GM12864 (cell line): ENCODE measurements at places on chromosomes 5 and 9.

- DNase-seq, result no peak
Observed at GRCh38 chr5:38657020-38657419, 100.6 kb upstream of the LIFR start.

- peak; percentile 5 for DNase-seq
Observed at GRCh38 chr5:73170522-73170921, 2.5 kb upstream of the TMEM174 start.

- DNase-seq, result no peak
Observed at GRCh38 chr5:156683509-156683908, 166.6 kb upstream of the PPP1R2B start.

GRCh38 chr5:78806544-78806943, 158.0 kb upstream of the LHFPL2 start:
- no peak for DNase-seq

- no peak for DNase-seq
Observed at GRCh38 chr9:16100537-16101091, 547.8 kb downstream of the CCDC171 start.

- no peak for DNase-seq
Observed at GRCh38 chr5:155522540-155522939, 509.0 kb downstream of the KIF4B start.

- DNase-seq, result no peak
Observed at GRCh38 chr9:116471944-116472506, 215.1 kb upstream of the TRIM32 start.

GRCh38 chr9:73437758-73438157, 286.1 kb downstream of the ANXA1 start:
- DNase-seq, result no peak

DNA sequence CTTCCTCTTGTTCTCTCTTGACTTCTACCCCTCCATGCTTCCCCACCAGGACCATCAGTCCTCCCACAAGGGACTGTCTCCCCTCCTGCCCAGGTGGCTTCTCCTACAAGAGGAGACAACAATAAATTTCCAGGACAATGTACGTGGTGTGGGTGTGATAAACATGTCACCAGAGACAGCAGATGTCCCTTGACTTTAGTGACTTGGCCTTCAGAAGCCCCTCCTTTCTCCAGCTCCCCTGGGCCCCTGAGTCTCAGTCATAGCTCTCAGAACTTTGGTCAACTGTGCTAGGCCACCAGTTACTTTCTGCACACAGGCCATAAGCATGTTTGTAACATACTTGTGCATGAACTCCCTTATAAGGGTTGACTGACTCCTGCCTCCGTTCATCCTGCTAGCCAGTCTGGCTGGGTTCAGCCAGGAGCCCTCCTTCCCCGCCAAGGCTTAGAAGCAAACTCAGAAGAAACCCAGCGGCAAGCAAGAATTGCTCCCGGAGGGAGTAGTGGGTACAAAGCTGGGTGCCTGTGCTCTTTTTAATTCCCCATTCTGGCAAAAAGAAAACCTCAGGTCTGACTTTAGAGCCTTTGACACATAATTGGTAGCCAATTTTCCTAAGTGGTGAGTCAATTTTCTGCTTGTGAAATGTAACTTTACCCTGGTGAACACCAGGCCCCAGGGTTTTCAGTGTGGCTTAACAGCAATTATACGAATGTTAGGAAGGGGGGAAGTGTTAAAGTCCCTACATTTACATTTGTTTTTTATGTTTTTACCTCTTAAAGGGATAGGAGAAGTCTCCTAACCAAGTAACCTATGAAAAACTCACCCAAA, 49.2 kb downstream of the EBF1 start:
- no peak for DNase-seq

GRCh38 chr9:4844056-4844838, 51.5 kb downstream of the RCL1 start:
- DNase-seq, result no peak

- no peak for DNase-seq
Observed at GRCh38 chr5:84779186-84779585, 394.5 kb upstream of the EDIL3 start.

DNA sequence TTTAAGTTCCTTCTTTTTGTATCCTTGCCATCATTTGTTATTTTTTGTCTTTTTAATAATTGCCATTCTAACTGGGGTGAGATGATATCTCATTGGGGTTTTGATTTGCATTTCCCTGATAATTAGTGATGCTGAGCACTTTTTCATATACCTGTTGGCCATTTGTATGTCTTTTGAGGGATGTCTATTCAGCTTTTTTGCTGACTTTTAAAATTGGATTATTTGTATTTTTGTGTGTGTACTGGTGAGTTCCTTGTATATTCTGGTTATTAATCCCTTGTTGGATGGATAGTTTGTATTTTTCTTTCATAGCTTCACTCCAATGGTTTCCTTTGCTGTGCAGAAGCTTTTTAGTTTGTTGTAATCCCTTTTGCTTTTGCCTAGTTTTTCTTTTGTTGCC, 19.1 kb downstream of the RCL1 start:
- DNase-seq, result no peak

DNA sequence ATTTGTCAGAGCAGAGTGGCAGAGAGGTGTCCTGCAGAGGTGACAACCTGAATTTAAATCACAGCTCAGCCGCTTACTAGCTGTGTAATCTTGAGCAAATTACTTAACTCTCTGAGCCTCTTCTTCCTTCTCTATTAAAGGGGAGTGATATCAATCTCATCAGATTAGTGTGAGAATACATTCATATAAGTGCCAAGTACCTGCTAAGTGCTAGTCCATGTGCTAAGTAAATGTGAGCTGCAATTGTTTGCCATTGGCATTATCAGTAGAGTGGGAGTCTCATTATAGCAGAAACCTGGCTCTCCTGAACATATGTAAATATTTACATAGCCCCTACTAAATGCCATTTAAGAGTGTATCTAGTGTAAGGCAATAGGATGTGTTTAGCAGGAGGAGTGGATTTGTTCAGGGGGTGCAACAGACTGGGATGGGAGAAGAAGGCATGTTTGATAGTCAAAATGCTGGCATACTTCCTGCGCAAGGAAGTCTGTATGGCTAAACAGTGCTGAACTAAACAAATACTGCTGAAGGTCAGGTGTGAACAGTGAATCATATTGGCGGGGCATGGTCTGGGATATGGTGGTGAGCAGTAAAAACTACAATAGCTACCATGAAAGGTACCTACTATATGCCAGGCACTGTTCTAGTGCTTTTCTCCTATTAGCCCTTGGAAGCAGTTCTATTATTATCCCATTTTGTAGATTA, 74.5 kb downstream of the F2RL2 start:
- DNase-seq, result no peak

GRCh38 chr5:107680099-107680498, 9.4 kb upstream of the EFNA5 start:
- no peak for DNase-seq

DNA sequence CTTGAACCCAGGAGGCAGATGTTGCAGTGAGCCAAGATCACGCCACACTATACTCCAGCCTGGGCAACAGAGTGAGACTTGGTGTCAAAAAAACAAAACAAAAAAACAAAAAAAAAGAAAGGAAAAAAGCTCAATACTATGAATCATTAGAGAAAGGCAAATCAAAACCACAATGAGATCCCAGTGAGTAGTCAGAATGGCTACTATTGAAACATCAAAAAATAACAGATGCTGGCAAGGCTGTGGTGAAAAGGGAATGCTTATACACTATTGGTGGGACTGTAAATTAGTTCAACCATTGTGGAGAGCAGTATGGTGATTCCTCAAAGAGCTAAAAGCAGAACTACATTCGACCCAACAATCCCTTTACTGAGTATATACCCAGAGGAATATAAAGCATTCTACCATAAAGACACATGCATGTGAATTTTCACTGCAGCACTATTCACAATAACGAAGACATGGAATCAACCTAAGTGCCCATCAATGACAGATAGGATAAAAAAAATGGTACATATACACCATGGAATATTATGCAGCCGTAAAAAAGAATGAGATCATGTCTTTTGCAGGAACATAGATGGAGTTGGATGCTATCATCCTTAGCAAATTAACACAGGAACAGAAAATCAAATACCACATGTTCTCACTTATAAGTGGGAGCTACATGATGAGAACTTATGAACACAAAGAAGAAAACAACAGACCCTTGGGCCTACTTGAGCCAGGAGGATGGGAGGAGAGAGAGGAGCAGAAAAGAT, 81.9 kb upstream of the ARRDC3 start:
- no peak for DNase-seq

- DNase-seq, result no peak
Observed at GRCh38 chr5:14174230-14174636, 31.1 kb downstream of the TRIO start.

DNA sequence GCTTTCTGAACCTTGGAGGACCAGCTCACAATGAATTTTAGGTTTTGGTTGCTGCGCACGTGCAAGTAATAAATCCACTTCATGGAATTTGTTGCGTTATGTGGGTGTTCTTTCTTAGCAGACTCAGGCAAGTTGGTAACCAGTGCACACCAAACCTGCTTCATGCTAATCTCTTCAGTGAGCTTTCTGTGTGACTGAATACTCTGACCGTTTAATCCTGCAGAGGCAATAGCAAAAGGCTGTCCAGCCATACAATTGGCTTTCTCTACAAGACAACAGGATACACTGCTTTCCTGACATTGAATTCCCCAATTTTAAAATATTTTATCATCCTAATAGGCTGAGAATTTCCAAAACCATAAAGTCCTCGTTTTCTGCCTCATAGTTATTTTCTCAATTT, 10.3 kb downstream of the UGT3A2 start:
- no peak for DNase-seq

GRCh38 chr5:18959535-18959934, 1028.5 kb downstream of the CDH18 start:
- no peak for DNase-seq

DNA sequence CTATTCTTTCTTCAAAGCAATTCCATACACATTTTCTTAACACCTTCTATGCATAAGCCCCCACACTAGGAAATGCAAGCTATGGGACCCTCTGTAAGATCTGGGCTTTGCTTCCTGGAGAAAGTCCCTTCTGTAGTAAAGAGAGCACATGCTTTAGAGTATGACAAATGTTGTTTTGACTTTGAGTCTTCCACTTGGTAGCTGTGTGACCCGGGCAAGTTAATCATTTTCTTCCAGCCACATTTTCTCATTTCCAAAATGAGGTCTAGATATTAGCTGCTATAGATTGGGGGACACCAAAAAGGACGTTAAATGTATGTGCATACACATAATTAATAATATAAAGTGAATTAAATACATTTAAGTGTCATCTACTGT, 334.0 kb downstream of the NFIB start:
- DNase-seq, result no peak

DNA sequence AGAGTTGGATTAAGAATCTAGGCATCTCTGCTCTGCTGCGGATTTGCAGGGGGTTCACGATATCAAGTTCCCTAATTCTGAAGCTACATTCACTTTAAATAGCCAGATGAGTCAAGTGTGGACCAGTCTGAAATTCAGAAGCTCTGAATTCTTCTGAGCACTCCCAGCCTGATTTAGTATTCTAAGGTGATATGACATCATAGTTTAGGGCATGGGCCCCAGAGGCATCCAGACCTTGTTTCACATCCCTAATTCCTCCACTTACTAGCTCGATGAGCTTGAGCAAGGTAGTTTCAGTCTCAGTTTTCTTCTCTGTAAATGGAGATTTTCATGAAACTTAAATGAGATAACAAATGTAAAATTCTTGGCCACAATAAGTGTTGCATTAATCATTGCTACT, 65.2 kb downstream of the TMEM167A start:
- peak; percentile 66 for DNase-seq

GRCh38 chr5:50770441-50770840, 104.0 kb downstream of the PARP8 start:
- DNase-seq, result no peak

GRCh38 chr5:165714598-165714997, 2209.2 kb downstream of the MAT2B start:
- DNase-seq, result no peak

GRCh38 chr5:172118891-172119290, 69.1 kb downstream of the STK10 start:
- no peak for DNase-seq

GRCh38 chr5:179361037-179361603, 15.9 kb upstream of the ADAMTS2 start:
- no peak for DNase-seq

DNA sequence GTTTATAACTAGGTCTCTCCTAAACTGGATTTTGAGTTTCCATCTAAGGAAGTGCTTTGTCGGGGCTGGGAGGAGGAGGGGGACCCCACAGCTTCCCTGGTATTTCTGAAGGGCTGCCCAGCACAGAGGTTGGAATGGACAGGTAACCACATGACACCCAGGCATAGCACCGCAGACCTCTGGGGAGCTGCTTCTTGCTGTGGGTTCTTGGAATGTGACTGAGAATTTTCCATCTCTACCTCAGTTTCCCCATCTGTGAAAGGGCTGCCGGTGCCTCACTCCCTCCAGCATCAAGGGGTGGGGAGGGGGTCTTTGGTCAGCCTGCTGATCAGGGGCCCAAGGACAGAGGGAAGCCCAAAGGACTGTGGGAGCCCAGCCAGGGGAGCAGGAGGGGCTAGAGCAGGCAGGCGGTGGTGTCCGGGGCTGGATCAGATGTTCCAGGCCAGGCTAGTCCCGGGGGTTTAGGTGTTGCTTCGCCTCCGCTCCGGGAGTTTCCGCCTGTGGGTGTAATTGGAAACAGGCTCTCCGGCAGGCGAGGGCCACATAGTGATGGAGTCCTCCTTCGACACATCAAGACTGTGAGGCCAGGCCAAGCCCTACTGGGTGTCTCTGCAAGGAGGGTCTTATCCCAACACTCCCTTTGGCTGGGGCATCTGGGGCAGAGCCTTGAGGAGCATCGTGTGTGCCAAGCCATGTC, 3.3 kb downstream of the OLFML2A start:
- DNase-seq, result no peak

- DNase-seq, result no peak
Observed at GRCh38 chr5:66565878-66566277, 30.3 kb upstream of the MAST4 start.

- DNase-seq, result no peak
Observed at GRCh38 chr5:10503321-10503720, 60.5 kb upstream of the ANKRD33B start.

GRCh38 chr5:135456238-135457099, 4.3 kb upstream of the TIFAB start:
- peak; percentile 41 for DNase-seq

GRCh38 chr5:152356506-152356905, 48.6 kb downstream of the NMUR2 start:
- no peak for DNase-seq

DNA sequence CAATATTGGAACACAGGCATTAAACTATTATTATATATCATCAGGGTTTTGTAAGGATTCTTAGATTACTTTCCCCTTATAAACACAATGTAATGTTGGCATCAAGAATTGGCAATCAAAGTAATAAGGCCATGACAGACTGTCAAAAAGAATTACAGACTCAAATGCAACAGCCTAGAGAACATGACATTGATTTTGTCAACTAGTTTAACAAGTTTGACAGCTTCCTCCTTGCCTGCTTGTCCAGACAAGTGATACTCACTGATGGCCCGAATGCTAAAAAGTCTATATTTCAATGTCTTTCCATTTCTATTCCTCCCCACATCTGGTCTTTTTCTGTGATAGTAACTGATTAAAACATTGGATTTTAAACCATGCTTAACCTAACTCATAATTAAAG, 6.4 kb upstream of the ANKRD31 start:
- DNase-seq, result no peak
